ENCODE measurements at places on chromosomes 11 and 22.

GRCh38 chr11:8593935-8594909, at the start of gene STK33:
Gene STK33, minus strand, starts transcription at chr11:8594228. Its CDS starts 119,323 bp downstream, at chr11:8474905.
- DNase-seq = peak; percentile 35
- no peaks in the 10 kb centered on the region for H3K36me3 ChIP-seq
- no peak within 1 kb of the TSS for H3K27ac ChIP-seq
- H3K27me3 ChIP-seq = peaks cover 31% of the 10 kb centered on the region
- peaks cover 5% of the 10 kb centered on the region for H3K4me1 ChIP-seq
- peak within 1 kb of the TSS; percentile 73 for H3K4me3 ChIP-seq

DNA sequence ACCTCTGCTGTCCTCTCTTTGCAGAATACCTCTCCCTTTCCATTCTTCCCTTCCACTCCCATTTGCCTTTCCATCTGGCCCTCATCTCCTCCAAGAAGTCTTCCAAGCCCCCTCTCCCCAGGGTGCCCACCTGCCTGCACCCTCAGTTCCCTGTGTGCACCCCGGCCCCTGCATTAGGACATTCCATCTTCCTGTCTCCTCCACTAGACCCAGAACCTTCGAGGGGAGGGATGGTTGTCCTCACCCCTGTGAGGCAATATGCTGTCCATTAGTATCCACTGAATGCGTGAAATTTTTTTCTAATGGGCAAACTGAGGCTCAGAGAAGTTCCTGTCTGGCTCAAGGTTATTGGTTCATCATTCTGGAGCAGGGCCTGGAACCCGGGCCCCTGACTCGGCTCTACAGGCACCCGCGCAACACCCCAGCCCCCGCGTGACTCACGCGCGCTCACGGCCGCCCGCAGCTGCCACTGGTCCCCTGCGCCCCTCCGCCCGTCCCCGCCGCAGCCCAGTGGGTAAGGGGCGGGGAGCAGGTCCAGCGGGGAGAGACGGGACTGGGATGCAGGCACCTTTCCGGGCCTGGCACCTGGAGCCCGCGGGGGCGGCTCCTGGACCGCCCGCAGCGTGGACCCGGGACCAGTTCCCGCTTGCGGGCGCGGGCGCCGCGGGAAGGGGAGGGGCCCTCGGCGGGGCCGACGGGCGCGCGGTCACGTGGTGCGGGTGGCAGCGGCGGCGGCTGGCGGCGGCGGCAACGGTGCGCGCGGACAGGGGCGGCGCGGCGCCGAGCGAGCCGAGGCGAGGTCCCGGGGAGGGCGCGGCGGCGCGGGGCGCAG, 7.0 kb downstream of the SEPTIN3 start:
- H3K4me1 ChIP-seq = peaks cover 7% of the 10 kb centered on the region
- no peak overlapping the region for H3K27ac ChIP-seq
- peaks cover 23% of the 10 kb centered on the region for H3K27me3 ChIP-seq
- no peaks in the 10 kb centered on the region for H3K36me3 ChIP-seq
- peak; percentile 26 for DNase-seq

DNA sequence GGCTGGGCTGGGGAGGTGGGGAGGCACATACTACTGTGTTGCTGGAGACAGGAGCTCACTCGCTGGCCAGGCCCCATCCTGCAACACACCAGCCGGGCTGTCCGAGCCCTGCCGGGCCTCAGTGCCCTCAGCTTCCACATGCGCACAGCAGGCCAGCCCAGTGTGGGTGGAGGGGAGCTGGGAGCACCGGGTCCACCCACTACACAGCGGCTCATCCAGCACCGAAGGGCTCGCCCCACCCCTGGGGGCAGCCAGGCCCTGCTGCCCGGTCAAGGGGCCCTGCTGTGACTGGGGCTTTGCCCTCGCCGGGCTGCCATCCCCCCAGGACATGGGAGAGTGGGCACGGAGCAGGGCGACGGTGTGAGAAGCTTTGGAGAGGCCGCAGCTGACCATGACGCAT, 9.3 kb downstream of the TTLL8 start:
- H3K27ac ChIP-seq = no peak overlapping the region
- no peak for DNase-seq
- H3K27me3 ChIP-seq = peaks cover 7% of the 10 kb centered on the region
- H3K4me3 ChIP-seq = no peak overlapping the region

GRCh38 chr11:31019786-31020185, 349.8 kb downstream of the DCDC1 start:
- no peaks in the 10 kb centered on the region for H3K4me1 ChIP-seq
- no peaks in the 10 kb centered on the region for H3K27me3 ChIP-seq
- H3K27ac ChIP-seq = no peak overlapping the region
- no peaks in the 10 kb centered on the region for H3K36me3 ChIP-seq
- DNase-seq = no peak
- no peak overlapping the region for H3K4me3 ChIP-seq

- H3K4me1 ChIP-seq = peaks cover 12% of the 10 kb centered on the region
- H3K27ac ChIP-seq = peak overlapping the region; percentile 94
- H3K36me3 ChIP-seq = no peaks in the 10 kb centered on the region
- peak overlapping the region; percentile 98 for H3K4me3 ChIP-seq
These were observed 1.1 kb upstream of the APLP2 start for GRCh38 chr11:130068546-130068985.

GRCh38 chr11:119518746-119519730, 96.1 kb upstream of the THY1 start:
- H3K27me3 ChIP-seq = no peaks in the 10 kb centered on the region
- no peaks in the 10 kb centered on the region for H3K4me1 ChIP-seq
- no peak for DNase-seq
- no peak overlapping the region for H3K27ac ChIP-seq
- no peaks in the 10 kb centered on the region for H3K36me3 ChIP-seq

- no peak overlapping the region for H3K4me3 ChIP-seq
- H3K27ac ChIP-seq = no peak overlapping the region
- no peaks in the 10 kb centered on the region for H3K4me1 ChIP-seq
- no peaks in the 10 kb centered on the region for H3K27me3 ChIP-seq
- no peaks in the 10 kb centered on the region for H3K36me3 ChIP-seq
These were observed 60.2 kb upstream of the WNT11 start for GRCh38 chr11:76266286-76267100.

GRCh38 chr11:83927422-83927821, 641.3 kb upstream of the CCDC90B start:
- no peaks in the 10 kb centered on the region for H3K4me1 ChIP-seq
- H3K27ac ChIP-seq = no peak overlapping the region
- no peak for DNase-seq
- no peaks in the 10 kb centered on the region for H3K36me3 ChIP-seq

- H3K27me3 ChIP-seq = peaks cover 37% of the 10 kb centered on the region
- DNase-seq = no peak
- H3K36me3 ChIP-seq = no peaks in the 10 kb centered on the region
- no peaks in the 10 kb centered on the region for H3K4me1 ChIP-seq
- no peak overlapping the region for H3K4me3 ChIP-seq
- no peak overlapping the region for H3K27ac ChIP-seq
These were observed 39.4 kb upstream of the RTL6 start for GRCh38 chr22:44537467-44537866.

GRCh38 chr11:22317656-22318055, 20.5 kb upstream of the SLC17A6 start:
- H3K36me3 ChIP-seq = no peaks in the 10 kb centered on the region
- no peaks in the 10 kb centered on the region for H3K4me1 ChIP-seq
- H3K4me3 ChIP-seq = no peak overlapping the region
- no peak for DNase-seq
